ENCODE measurements at places on chromosomes 1 and 21. TPM values are rescaled to one million over a fixed set of nuclear protein-coding genes. Genes with fewer than 3 reads are reported as not detected.

Gene EFHD2
- total RNA-seq: 77.3 TPM

Gene NR1I3
- total RNA-seq: not detected

Gene FCMR
- total RNA-seq: 0.05 TPM

Gene RRAGC
- 15.3 TPM for total RNA-seq

Gene CYP4A22
- not detected for total RNA-seq

Gene PLEKHG5
- 22.6 TPM for total RNA-seq

Gene LCE1F
- not detected for total RNA-seq

Gene NMNAT2
- 0.17 TPM for total RNA-seq

Gene IL22RA1
- total RNA-seq: 0.05 TPM

Gene RGL1
- total RNA-seq: 5.9 TPM

Gene EXTL2
- 8.0 TPM for total RNA-seq

Gene AMY1A
- not detected for total RNA-seq

Gene BEND5
- total RNA-seq: 1.9 TPM

Gene SPRR2E
- not detected for total RNA-seq

Gene CFAP141
- total RNA-seq: not detected

Gene IRF6
- 30.3 TPM for total RNA-seq

Gene IL19
- total RNA-seq: not detected

Gene CLEC20A
- not detected for total RNA-seq

Gene HSPA6
- total RNA-seq: 0.25 TPM
